ENCODE measurements at places on chromosomes 1 and 21. TPM values are rescaled to one million over a fixed set of nuclear protein-coding genes. Genes with fewer than 3 reads are reported as not detected.
A peak's percentile ranks its signal among the peaks of the same experiment; 100 is the strongest.

Gene UTS2
- total RNA-seq: 0.72 TPM

DNA sequence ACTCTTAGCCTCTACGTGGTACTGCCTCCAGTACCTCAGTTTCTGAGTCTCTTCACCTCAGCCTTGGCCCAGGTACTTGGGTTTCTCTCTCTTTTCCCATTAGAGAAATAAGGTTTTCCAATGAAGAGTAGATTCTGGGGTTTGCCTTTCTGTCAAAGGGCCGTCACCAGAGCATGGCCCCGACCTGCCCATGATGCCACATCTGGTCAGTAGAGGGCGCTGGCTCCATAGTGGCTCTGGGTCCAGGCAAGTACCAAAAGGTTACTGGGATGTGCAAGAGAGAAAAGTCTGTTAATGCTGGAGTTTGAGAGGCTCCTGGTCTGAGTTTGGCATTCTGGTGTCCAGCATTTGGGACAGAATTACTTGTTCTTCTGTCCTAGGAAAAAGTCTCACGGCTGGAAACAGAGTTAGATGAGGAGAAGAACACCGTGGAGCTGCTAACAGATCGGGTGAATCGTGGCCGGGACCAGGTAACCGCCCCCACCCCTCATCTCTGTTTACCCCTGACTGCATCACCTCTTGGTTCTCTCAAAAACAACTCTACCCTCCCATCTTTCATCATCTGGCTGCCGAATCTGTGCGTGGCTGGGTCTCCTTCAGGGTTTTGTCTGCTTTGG is 5.3 kb upstream of the TUFT1 start:
- DNase-seq: peak; percentile 73

Gene FAM151A
- not detected for total RNA-seq

Gene CLDN17
- total RNA-seq: not detected

- no peak for DNase-seq
Observed at GRCh38 chr1:34987018-34987417, 1.9 kb upstream of the TMEM35B start.

DNA sequence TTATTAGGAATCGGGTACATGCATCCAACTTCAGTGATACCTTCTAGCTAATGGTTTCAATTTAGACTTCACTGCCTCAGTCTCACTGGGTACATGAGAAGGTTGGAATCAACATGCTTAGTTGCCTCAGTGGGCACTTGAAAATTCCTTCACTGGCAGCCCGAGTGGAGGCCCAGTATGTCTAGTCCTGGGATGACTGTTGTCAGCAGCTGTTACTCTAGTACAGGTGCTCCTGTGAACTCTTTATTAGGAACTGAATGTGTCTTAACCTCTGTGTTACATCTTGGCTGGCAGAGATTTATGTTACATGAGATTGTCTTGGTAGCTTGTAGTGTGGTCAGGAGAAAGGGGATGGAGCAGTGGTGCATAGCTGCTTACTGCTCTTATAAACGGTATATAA is 13.4 kb downstream of the PLA2G2E start:
- DNase-seq: no peak

- DNase-seq: peak; percentile 54
Observed at GRCh38 chr1:81682490-81682889, 118.2 kb upstream of the ADGRL2 start.

GRCh38 chr1:58818075-58818474 is 34.2 kb upstream of the JUN start:
- DNase-seq: no peak

DNA sequence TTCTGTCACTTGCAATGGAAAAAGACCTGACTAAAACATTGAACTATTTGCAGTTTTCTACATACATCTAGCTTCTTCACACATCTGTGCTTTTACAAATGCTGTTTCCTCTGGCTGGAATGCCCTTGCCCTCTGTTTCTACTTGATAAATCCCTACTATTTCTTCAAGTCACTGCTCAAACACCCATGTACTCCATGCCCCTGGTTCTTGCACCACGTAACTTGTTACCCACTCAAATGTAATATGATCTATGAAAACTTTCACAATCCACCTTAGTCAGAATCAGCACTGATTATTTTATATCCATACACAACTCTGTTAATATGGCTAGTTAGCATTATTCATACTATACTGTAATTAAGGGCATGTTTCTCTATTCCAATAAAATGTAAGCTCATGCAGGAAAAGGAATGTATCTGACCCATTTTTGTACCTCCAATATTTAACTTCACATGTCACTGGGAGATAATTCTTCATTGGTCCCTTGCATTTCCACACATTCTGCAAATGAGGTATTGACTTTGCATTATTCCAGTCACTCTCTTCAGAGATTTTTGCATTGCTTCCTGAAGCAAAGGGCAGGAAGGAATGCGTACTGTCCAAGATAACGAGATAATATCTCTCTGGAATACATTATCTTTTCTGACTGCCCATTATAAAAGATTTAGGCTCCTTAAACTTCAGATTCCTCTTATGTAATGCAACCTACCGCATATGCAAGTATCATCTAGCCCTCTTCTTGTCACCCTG is 158.3 kb downstream of the COL24A1 start:
- DNase-seq: no peak

- DNase-seq: peak; percentile 34
Observed at GRCh38 chr1:176577646-176578197, 114.7 kb downstream of the PAPPA2 start.

GRCh38 chr1:61644303-61644702 is 80.6 kb downstream of the TM2D1 start:
- no peak for DNase-seq

DNA sequence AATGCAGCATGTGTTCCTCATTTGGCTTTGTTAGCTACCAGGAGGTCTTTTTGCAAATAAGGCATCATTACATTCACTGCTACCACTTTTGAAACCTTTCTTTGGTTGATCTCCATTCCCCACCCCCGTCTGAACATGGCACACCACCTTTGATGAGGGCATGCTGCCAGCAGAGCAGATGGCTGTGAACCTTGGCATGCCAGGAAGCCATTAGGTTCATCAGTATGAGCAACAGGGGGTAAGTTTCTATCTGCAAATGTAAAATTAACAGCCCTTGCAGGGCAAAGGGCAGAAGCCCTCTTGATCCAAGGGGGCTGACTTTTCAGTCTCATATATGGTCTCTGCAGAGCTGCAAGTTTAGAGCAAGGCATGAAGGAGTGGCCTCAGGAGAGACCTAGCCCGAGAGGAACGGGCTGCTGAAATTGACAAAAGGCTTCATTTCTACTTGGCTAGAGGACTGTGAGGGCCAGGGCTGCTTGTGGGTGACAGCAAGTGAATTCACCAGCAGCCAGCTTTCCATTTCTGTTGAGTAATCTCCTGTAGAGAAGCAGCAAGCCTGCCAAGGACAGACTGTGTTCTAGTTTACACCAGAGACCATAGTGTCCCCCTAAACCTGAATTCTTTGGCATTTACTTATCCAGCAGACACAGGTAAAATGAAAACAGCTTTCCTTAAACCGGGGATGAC is 127.9 kb downstream of the ZNF326 start:
- DNase-seq: no peak

DNA sequence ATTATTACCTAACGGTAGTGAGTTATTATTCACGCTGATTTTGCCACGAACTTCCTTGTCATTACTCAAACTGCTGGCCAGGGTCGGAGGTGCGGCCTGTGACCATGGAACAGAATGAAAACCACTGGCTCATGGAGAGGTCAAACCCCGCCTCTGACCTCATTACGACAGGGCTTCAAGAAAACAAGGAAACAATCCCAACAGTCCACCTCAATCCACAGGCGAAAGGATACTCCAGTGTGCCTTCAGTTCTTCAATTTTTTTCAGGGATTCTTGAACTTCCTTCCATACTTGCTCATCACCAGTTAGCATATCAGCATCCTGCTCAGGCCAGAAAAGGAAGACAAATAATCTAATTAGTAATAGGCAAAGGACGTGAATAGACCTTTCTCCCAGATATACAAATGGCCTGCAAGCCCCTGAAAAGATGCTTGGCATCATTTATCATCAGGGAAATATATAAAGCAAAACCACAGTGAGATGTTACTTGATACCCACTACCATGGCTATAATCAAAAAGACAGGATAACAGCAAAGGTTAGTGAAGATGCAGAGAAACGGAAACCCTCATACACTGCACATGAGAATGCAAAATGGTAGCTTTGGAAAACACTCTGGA is 643.4 kb downstream of the SMYD3 start:
- no peak for DNase-seq

DNA sequence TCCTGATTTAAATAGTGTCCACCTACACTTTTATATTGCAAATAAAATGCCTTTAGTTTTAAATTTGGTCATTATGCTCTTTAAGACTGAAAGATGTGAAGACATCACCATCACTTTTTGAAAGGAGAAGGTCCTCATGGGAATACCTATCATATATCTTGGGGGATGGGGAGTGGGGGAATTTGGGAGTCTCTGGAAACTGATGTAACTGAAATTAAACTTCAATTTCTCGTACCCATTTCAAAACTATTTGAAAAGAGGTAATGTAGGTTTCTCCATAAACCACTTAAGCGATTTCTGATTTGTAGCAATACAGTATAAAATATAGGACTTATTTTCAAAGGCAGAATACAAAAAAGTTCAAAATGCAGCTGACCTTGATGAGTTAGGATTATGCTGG is 924 bp downstream of the EXTL2 start:
- DNase-seq: peak; percentile 10

Gene KRTAP10-3
- total RNA-seq: not detected

GRCh38 chr1:88648706-88649105 is 35.4 kb upstream of the PKN2 start:
- DNase-seq: no peak

DNA sequence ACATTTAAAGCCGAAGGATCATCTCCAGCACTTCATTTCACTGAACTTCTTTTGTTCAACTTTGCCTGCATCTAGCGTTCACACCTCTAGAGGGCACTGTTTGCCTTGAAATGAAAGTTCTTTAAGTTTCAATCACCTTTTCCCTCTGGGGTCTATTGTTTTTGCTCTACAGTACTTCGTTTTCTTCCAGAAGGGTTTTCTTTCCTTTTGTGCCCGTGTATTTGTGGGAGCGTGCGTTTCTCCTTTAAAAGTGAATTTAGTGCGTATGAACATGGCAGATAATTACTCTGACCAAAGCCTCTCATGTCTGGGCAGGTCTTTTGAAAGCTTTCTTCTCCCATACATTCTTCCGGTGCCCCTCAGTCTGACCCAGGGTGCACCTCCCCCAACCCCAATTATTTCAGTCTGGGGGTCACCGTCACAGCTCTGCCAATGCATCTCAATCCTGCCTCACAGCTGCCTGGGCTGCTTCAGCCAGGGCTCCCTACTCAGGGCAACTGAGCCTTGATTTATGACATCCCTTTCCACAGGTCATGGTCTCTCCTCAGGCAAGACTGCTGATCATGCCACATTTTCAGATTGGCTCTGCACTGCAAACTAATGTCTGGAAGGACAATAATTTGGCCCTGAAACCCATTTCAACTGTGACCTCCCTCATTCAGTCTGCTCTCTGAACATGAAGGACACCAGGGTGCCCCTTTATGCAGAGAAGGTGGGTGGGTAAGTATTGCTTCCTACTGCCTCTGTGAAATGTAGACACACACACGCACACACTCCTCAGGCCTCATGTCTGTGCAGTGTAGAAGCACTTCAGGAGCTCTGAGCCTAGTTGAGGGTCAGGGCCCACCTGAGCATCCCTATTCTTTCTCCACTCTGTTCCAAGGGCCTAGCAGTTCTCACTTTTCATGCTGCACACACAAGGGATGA is 88.6 kb downstream of the NUF2 start:
- DNase-seq: peak; percentile 93

DNA sequence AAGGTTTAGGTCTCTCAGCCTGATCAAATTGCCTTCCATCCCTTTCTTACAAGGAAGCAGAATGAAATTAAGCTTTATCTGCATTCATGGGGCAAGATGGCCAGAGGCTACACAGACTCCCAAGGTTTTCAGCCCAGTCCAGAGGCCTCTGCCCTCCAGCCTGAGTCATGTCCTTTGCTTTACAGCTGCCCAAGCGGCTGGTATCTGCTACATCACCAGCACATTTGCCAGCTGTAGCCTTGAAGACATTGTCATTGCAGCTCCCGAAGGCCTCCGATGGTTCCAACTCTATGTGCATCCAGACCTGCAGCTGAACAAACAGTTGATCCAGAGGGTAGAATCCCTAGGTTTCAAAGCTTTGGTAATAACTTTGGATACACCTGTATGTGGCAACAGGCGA is 16.0 kb downstream of the HAO2 start:
- no peak for DNase-seq

DNA sequence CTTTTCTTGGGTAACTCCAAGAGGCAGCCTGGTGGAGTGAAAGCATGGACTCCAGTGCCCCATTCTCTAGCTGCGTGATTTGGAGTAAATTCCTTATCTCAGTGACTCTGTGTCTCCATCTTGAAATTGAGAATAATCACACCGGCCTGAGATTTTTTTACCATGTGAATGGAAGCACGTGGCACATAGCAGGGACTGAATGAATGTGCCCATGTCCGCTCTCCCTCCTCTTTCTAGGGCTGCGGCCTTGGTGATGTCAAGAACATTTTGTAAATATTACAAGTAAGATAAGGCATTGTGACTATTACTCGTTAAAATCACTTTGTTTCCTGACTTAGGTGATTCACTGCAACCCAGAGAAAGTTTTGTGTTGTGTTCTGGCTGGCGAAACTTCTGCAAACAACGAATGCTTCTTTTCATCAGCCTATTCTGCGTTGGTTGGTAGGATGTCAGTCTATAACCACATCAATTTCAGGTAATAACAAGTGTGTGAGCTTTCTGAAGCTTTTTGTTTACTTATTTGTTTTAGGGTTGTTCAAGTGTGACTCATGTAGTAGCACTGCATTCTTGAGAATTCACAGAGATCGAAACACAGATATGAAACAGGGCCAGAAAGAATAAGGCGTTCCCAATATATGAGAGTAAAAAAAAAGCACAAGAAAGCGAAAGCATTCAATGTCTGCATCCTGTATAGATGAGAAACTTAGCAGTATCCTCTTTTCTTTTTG is 135.7 kb upstream of the SLC45A1 start:
- DNase-seq: no peak

Gene FCRL2
- total RNA-seq: 2.5 TPM

- DNase-seq: no peak
Observed at GRCh38 chr1:21577324-21577723, 68.1 kb downstream of the ALPL start.

GRCh38 chr1:200474633-200475032 is 64.8 kb upstream of the ZNF281 start:
- DNase-seq: no peak

Gene ZNF697
- total RNA-seq: 8.3 TPM

DNA sequence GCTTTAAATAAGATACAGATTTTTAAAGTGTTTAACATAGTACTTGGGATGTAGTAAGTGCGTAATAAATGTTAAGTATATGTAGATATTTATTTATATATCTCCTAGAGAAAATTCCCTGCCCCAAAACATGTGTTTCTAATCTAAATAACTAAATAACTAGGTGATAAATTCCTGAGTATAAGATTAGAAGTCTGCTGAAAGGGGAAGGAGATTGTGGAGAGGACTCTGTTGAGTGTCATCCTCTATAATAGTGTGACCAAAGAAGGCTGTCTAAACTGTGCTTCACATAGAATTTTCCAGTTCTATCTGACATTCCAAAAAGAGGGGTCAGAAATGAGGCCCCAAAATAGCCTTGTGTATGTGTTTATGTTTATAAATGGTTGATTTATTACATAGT is 590.5 kb upstream of the ADAMTS5 start:
- no peak for DNase-seq

Gene C1QB
- 296 TPM for total RNA-seq

Gene KCNJ9
- total RNA-seq: not detected

Measured in kidney (tissue), 22 donors.